Central memory CD8-positive, alpha-beta T cell (primary cell): ENCODE measurements at places on chromosomes 16 and 17.

DNA sequence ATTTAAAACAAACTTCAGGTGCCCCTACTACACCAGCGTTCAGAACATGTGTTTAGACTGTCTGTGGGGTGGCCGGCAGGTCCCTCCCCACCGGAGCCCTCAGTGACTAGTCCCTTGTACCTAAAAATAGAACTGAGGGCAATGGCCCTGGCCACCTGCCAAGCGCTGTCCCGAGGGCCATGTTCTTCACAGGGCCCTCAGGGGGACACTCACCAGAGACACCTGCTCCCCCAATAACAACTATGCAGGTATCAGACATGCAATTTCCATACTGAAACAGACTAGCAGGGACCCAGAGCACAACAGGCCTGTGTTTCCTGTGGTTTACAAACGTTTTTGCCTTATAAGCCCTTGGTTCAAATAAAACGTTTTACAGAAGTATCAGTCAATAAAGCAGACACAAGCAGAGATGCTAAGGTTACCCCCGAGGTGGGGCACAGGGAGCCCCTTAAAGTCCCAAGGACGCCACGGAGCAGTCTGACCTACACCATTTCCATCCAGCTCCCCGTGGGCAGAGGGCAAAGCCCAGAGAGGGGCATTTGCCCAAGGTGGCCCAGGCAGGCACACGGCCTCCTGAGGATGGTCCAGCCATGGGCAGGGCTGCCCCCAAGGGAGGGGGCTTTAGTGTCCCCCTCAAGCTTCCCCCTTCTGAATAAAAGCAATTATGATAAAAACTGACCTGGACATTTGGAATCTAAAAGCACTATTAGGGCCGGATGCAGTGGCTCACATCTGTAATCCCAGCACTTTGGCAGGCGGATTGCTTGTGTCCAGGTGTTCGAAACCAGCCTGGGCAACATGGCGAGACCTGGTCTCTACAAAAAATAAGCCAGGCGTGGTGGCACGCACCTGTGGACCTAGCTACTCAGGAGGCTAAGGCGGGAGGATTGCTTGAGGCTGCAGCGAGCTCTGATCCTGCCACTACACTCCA is 896 bp upstream of the MYLK3 start:
- H3K4me3 ChIP-seq = no peak overlapping the region

- H3K4me3 ChIP-seq = no peak overlapping the region
- no peaks in the 10 kb centered on the region for H3K4me1 ChIP-seq
- H3K27ac ChIP-seq = no peak overlapping the region
- peaks cover 2% of the 10 kb centered on the region for H3K36me3 ChIP-seq
- no peaks in the 10 kb centered on the region for H3K27me3 ChIP-seq
Observed at GRCh38 chr17:27762527-27763305, 37.6 kb downstream of the NOS2 start.

GRCh38 chr17:19833914-19834313 is 33.8 kb downstream of the ULK2 start:
- H3K27ac ChIP-seq = peak overlapping the region; percentile 22
- DNase-seq = no peak
- H3K27me3 ChIP-seq = no peaks in the 10 kb centered on the region
- peaks cover 5% of the 10 kb centered on the region for H3K4me1 ChIP-seq
- no peak overlapping the region for H3K4me3 ChIP-seq
- H3K36me3 ChIP-seq = peaks cover 21% of the 10 kb centered on the region

DNA sequence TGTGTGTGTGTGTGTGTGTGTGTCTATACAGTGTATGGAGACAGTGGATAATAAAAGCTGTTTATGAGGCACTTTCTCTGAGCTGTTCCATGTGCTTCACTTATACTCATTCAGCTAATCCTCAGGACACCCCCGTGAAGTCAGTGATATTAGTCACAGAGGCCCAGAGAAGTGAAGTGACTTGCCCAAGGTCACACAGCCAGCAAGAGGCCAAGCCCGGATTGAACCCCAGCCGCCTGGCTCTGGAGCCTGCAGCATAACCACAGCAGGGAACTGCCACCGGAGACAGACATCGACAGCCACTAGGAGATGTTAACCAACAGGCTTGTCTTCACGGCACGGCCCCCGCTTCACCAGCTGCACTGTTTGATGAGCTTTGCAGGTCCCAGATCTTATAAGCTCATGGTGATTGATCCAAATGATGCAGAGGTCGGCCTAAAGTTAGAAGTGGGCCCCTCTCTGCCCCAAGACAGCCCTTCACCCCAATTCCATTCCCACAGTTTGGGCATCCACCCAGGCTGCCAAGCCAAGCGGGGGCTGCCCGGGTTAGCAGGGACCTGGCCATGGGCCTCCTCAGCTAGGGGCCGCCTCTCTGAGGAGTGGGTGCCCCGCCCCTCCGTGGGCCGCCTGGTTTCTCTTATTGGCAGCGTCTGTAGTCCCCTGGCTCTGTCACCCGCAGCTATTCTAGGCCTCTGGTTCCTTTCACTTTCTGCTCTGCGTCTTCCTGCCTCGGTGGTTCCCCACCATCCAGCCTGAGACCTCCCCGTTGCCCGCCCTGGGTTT is 30.9 kb downstream of the SOCS1 start:
- H3K27me3 ChIP-seq = no peaks in the 10 kb centered on the region
- peaks cover 7% of the 10 kb centered on the region for H3K36me3 ChIP-seq
- peak; percentile 69 for DNase-seq
- peak overlapping the region; percentile 73 for H3K4me3 ChIP-seq
- peaks cover 40% of the 10 kb centered on the region for H3K4me1 ChIP-seq

GRCh38 chr17:31926100-31926729 is 10.6 kb upstream of the SUZ12 start:
- no peaks in the 10 kb centered on the region for H3K36me3 ChIP-seq
- H3K27me3 ChIP-seq = no peaks in the 10 kb centered on the region
- H3K4me1 ChIP-seq = no peaks in the 10 kb centered on the region
- H3K27ac ChIP-seq = no peak overlapping the region

DNA sequence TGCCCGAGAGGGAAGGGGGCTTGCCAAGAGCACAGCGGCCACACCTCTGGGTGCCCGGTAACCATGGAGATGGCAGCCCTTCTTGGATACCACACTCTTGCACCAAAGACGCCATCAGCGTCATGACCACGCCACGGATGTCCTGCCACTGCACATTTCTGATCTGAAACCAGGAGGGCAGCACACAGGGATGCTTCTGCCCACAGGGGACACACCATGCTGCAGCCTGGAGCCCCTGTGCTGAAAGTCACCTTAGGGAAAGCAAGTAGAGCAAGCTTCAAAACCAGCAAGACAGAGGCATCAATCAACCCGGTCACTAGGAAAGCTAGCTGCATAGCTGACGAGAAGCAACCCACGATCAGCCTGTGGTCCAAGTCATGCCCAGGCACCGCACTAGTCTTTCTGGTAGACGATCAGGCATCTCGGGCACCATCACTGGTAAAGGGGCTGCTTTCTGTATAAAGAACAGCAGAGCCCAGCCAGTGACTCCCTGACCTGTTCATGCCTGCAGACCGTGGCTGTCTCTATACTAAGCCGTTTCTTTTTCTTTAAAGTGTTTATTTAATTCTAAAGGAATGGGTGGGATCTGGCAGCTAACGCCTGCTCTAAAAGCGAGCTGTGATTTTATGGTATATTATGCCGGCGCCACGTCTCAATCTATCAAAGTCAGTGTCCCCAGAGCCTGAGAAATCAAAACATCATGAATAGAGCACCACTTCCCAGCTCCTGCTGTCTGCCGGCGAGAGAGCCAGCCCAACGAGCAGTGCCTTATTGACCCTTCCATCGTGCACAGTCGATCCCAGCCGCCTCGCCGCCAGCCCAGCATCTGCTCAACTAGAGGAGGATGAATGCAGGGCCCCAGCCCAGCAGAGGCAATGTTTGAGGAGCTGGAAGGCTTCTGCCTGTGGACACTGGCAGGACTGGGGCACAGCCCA is 244.7 kb downstream of the RBFOX3 start:
- H3K36me3 ChIP-seq = peaks cover 2% of the 10 kb centered on the region
- H3K4me3 ChIP-seq = no peak overlapping the region
- H3K27me3 ChIP-seq = peaks cover 30% of the 10 kb centered on the region
- no peak overlapping the region for H3K27ac ChIP-seq

- H3K36me3 ChIP-seq = peaks cover 15% of the 10 kb centered on the region
- H3K27ac ChIP-seq = peak overlapping the region; percentile 77
- peaks cover 32% of the 10 kb centered on the region for H3K4me1 ChIP-seq
- no peak overlapping the region for H3K4me3 ChIP-seq
- H3K27me3 ChIP-seq = no peaks in the 10 kb centered on the region
Observed at GRCh38 chr16:88539261-88539651, 30.9 kb upstream of the ZC3H18 start.

GRCh38 chr16:23082161-23082788 is 67.0 kb downstream of the USP31 start:
- no peak overlapping the region for H3K27ac ChIP-seq
- H3K27me3 ChIP-seq = no peaks in the 10 kb centered on the region
- no peak for DNase-seq
- no peak overlapping the region for H3K4me3 ChIP-seq
- no peaks in the 10 kb centered on the region for H3K4me1 ChIP-seq

DNA sequence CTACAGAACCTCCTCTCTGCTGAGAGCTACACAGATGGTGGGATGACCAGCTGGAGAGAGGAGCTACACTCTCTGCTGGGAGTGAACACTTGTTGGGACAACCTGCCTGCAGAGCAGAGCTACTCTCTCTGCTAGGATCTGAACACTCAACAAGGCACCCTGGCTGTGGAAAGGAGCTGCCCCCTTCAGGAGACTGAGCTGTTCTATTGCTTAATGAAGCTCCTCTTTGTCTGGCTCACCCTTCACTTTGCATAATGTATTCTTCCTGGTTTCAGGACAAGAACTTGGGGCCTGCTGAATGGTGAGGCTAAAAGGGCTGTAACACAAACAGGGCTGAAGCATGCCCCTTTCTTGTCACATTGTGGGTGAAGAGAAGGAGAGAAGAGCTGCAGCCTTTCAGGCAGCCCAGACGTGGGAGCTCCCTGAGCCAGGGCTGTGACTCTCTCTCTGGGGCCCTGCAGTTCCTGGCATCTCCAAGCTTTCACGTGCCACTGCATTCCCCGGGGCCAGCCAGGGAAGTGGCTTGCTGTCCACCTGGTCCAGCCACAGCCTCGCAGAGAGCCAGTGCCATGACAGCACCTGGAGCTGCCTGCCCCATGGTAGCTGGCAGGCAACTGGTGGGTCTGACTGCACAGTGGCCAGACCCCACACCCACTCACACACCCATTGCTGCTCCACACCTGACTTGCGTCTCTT is 272.8 kb upstream of the KCNJ16 start:
- H3K27me3 ChIP-seq = no peaks in the 10 kb centered on the region
- H3K27ac ChIP-seq = no peak overlapping the region
- no peaks in the 10 kb centered on the region for H3K4me1 ChIP-seq
- DNase-seq = no peak
- H3K4me3 ChIP-seq = no peak overlapping the region

- DNase-seq = no peak
- H3K27ac ChIP-seq = no peak overlapping the region
- no peaks in the 10 kb centered on the region for H3K27me3 ChIP-seq
- no peaks in the 10 kb centered on the region for H3K4me1 ChIP-seq
- no peaks in the 10 kb centered on the region for H3K36me3 ChIP-seq
Observed at GRCh38 chr17:72691017-72691416, 401.5 kb downstream of the SLC39A11 start.

- no peak overlapping the region for H3K4me3 ChIP-seq
- no peaks in the 10 kb centered on the region for H3K27me3 ChIP-seq
- no peak overlapping the region for H3K27ac ChIP-seq
- peaks cover 7% of the 10 kb centered on the region for H3K36me3 ChIP-seq
Observed at GRCh38 chr17:82153745-82154375, 55.8 kb upstream of the FASN start.

- no peaks in the 10 kb centered on the region for H3K27me3 ChIP-seq
- H3K36me3 ChIP-seq = peaks cover 74% of the 10 kb centered on the region
- H3K4me1 ChIP-seq = no peaks in the 10 kb centered on the region
- no peak for DNase-seq
- H3K4me3 ChIP-seq = no peak overlapping the region
Observed at GRCh38 chr17:31880311-31880710, 21.2 kb downstream of the UTP6 start.

GRCh38 chr16:88534638-88535190 is 35.5 kb upstream of the ZC3H18 start:
- peaks cover 38% of the 10 kb centered on the region for H3K4me1 ChIP-seq
- H3K27ac ChIP-seq = peak overlapping the region; percentile 67
- peaks cover 31% of the 10 kb centered on the region for H3K36me3 ChIP-seq
- DNase-seq = no peak
- no peaks in the 10 kb centered on the region for H3K27me3 ChIP-seq

GRCh38 chr17:14840616-14841231 is 424.4 kb downstream of the PMP22 start:
- H3K27me3 ChIP-seq = peaks cover 10% of the 10 kb centered on the region
- no peaks in the 10 kb centered on the region for H3K4me1 ChIP-seq
- no peak for DNase-seq

DNA sequence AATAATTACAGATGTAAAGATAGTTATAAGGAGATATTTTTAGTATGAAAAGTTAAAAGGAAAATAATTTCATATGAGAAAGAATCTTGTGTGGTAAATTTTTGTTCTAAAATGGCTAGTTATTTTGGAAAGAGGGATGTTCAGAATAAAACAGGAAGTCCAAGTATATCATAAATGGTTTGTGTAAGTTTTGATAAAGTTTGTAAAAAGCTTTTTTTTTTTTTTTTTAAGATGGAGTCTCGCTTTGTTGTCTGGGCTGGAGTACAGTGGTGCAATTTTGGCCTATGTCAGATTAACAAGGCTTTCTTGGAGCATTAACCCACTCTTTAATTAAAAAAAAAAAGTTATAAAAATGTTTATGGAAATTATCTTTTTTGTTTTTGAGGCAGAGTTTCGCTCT is 8.2 kb upstream of the CDK10 start:
- H3K4me3 ChIP-seq = no peak overlapping the region
- DNase-seq = no peak
- no peaks in the 10 kb centered on the region for H3K27me3 ChIP-seq
- H3K4me1 ChIP-seq = no peaks in the 10 kb centered on the region
- H3K27ac ChIP-seq = no peak overlapping the region
- peaks cover 1% of the 10 kb centered on the region for H3K36me3 ChIP-seq

DNA sequence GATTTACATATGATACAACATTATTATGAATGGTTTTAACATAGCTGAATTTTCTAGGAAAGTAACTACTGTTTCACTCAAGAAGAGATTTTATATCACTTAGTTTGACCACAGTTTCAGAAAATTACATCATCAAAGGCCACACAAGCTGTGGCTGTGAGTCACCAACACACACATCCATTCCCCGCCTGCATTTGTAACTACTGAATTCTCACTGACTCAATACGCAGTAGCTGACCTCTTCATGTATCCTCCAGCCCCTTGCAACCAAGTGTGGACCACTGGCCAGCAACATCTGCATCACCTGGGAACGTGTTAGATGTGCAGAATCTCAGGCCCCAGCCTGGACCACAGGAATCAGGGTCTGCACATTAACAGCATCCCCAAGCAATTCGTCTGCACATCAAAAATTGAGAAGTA is 197.6 kb downstream of the XYLT1 start:
- peaks cover 3% of the 10 kb centered on the region for H3K36me3 ChIP-seq
- H3K4me1 ChIP-seq = peaks cover 49% of the 10 kb centered on the region
- no peak overlapping the region for H3K27ac ChIP-seq
- no peak overlapping the region for H3K4me3 ChIP-seq
- no peak for DNase-seq

GRCh38 chr17:65370669-65371131 is 190.7 kb downstream of the AXIN2 start:
- DNase-seq = no peak
- peaks cover 35% of the 10 kb centered on the region for H3K27me3 ChIP-seq
- H3K27ac ChIP-seq = no peak overlapping the region
- no peak overlapping the region for H3K4me3 ChIP-seq
- peaks cover 14% of the 10 kb centered on the region for H3K4me1 ChIP-seq

GRCh38 chr17:79789943-79790804 is 6.7 kb downstream of the CBX8 start:
- H3K36me3 ChIP-seq = peaks cover 6% of the 10 kb centered on the region
- no peak for DNase-seq
- peaks cover 52% of the 10 kb centered on the region for H3K27me3 ChIP-seq
- no peak overlapping the region for H3K27ac ChIP-seq
- H3K4me3 ChIP-seq = no peak overlapping the region

GRCh38 chr17:34565713-34566112 is 13.7 kb upstream of the TMEM132E start:
- peaks cover 31% of the 10 kb centered on the region for H3K27me3 ChIP-seq
- H3K27ac ChIP-seq = no peak overlapping the region
- no peaks in the 10 kb centered on the region for H3K36me3 ChIP-seq
- H3K4me3 ChIP-seq = no peak overlapping the region
